ENCODE measurements at places on chromosomes 2 and 18. TPM values are rescaled to one million over a fixed set of nuclear protein-coding genes. Genes with fewer than 3 reads are reported as not detected.
A peak's percentile ranks its signal among the peaks of the same experiment; 100 is the strongest.

GRCh38 chr18:3773303-3773702 is 323.3 kb downstream of the TGIF1 start:
- no peaks in the 10 kb centered on the region for H3K4me1 ChIP-seq
- no peaks in the 10 kb centered on the region for H3K36me3 ChIP-seq
- H3K4me3 ChIP-seq, result no peak overlapping the region
- H3K27ac ChIP-seq, result no peak overlapping the region
- DNase-seq, result no peak

Gene AQP12B
- not detected for total RNA-seq

- H3K27me3 ChIP-seq, result no peaks in the 10 kb centered on the region
- no peak overlapping the region for H3K27ac ChIP-seq
- H3K4me1 ChIP-seq, result no peaks in the 10 kb centered on the region
- no peaks in the 10 kb centered on the region for H3K36me3 ChIP-seq
Observed at GRCh38 chr18:31574359-31574758, 17.3 kb upstream of the TTR start.

Gene NT5C1B
- not detected for total RNA-seq

GRCh38 chr2:52539026-52539970 is 1228.3 kb upstream of the CHAC2 start:
- no peaks in the 10 kb centered on the region for H3K4me1 ChIP-seq
- no peak overlapping the region for H3K4me3 ChIP-seq
- DNase-seq, result no peak
- no peak overlapping the region for H3K27ac ChIP-seq
- no peaks in the 10 kb centered on the region for H3K27me3 ChIP-seq
- H3K36me3 ChIP-seq, result no peaks in the 10 kb centered on the region

Gene CFAP65
- 0.04 TPM for total RNA-seq

Gene OST4
- 215 TPM for total RNA-seq

DNA sequence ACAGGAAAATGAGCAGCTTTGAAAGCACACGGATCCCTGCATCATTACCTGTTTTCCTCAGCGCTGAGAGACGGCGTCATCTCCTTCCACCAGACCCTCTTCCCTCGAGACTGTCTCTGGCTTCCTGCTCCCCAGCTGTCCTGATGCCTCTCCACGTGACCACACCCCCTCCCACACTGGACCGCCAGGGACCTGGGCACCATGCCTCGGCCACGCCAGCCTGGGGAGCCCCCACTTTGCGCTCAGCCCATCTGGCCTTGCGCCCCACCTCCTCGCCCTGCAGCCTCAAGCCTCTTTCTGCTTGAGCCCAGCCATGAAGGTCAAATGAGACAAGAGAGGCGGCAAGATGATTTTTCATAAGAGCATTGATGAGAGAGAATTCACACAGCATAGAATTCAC is 66.0 kb upstream of the ACKR3 start:
- no peak for DNase-seq
- peaks cover 4% of the 10 kb centered on the region for H3K27me3 ChIP-seq
- no peak overlapping the region for H3K27ac ChIP-seq
- peaks cover 7% of the 10 kb centered on the region for H3K4me1 ChIP-seq
- H3K4me3 ChIP-seq, result no peak overlapping the region

GRCh38 chr2:41741951-41742595 is 305.7 kb upstream of the PKDCC start:
- no peak overlapping the region for H3K4me3 ChIP-seq
- H3K36me3 ChIP-seq, result no peaks in the 10 kb centered on the region
- no peaks in the 10 kb centered on the region for H3K4me1 ChIP-seq

DNA sequence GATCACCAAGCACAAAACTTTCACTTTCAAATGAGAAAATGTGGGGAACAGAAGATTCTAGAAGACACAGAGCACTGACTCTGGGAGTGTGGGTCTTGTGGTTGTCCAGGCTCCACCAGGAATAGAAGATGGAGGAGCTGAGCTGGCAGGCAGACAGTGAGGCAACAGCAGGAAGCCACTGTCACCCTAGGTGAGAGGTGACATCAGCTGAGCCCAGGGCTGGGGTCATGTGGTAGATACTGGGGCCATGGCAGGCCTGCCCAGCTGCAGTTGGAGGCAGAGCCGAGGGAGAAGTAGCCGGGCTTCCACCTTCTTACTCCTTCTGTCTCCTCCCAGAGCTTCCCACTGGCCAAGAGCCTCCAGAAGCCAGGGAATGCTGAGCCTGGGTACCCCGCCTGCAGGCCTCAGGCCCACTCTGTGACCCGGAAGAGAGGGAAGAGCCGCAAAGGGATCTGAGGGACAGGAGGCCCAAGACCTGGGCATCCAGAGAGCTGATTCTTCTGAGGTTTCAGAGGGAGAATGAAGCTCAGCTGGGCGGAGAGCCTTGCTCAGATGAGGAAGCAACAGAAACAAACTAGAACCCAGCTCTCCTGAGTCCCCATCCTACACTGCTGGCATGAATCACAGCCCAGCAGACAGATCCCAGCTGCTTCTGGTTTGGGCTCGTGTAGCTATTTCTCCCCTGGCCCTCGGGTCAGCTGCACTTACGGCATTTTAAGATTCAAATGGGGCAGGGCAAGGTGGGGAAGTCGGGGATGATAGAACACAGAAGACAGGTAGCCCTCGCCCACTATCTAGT is 39.8 kb upstream of the ASAP2 start:
- no peak overlapping the region for H3K4me3 ChIP-seq
- H3K27ac ChIP-seq, result peak overlapping the region; percentile 77
- no peaks in the 10 kb centered on the region for H3K27me3 ChIP-seq

- no peak for DNase-seq
- H3K4me3 ChIP-seq, result no peak overlapping the region
- H3K36me3 ChIP-seq, result no peaks in the 10 kb centered on the region
- H3K4me1 ChIP-seq, result no peaks in the 10 kb centered on the region
- H3K27me3 ChIP-seq, result no peaks in the 10 kb centered on the region
Observed at GRCh38 chr2:206095536-206096332, 9.8 kb upstream of the INO80D start.

Gene HJURP
- total RNA-seq, result 0.52 TPM

Gene ANKRD30B
- total RNA-seq, result not detected

Gene CEBPZOS
- total RNA-seq, result 54.2 TPM

GRCh38 chr2:42757981-42758740 is 5.8 kb downstream of the OXER1 start:
- DNase-seq, result no peak
- no peak overlapping the region for H3K27ac ChIP-seq
- no peak overlapping the region for H3K4me3 ChIP-seq
- H3K4me1 ChIP-seq, result peaks cover 6% of the 10 kb centered on the region
- H3K36me3 ChIP-seq, result no peaks in the 10 kb centered on the region

- no peaks in the 10 kb centered on the region for H3K4me1 ChIP-seq
- no peak for DNase-seq
- no peak overlapping the region for H3K27ac ChIP-seq
- no peak overlapping the region for H3K4me3 ChIP-seq
- H3K36me3 ChIP-seq, result peaks cover 18% of the 10 kb centered on the region
Observed at GRCh38 chr2:215370112-215370965, 58.5 kb downstream of the ATIC start.

Gene UGT1A10
- not detected for total RNA-seq

DNA sequence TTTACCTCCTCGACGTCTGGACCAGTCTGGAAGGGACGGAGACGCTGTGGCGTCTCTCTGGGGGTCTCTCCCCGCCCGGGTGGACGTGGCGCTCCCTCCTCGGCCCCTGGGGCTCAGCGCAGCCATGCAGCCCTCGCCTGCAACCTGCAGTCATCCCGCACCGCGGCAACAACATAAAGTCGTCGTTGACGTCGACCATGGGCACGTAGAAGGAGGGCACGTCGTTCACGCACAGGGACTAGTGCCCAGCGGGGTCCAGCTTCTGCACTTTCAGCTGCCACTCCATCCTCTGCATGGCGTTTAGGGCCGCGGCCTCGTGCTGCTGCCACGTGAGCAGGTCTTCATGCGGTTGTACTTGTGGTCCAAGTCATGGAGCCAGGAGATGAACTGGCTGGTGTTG is 889.6 kb upstream of the LRRTM1 start:
- H3K4me1 ChIP-seq, result no peaks in the 10 kb centered on the region
- no peaks in the 10 kb centered on the region for H3K36me3 ChIP-seq
- H3K4me3 ChIP-seq, result no peak overlapping the region
- no peaks in the 10 kb centered on the region for H3K27me3 ChIP-seq
- DNase-seq, result peak; percentile 52

- DNase-seq, result no peak
- no peak overlapping the region for H3K27ac ChIP-seq
- H3K27me3 ChIP-seq, result no peaks in the 10 kb centered on the region
- H3K4me1 ChIP-seq, result no peaks in the 10 kb centered on the region
- no peaks in the 10 kb centered on the region for H3K36me3 ChIP-seq
- no peak overlapping the region for H3K4me3 ChIP-seq
Observed at GRCh38 chr2:166013878-166014277, 60.3 kb upstream of the TTC21B start.

Gene GPR45
- not detected for total RNA-seq

Gene NAPG
- 26.8 TPM for total RNA-seq

Gene MAL
- 12.7 TPM for total RNA-seq

Gene REG3A
- not detected for total RNA-seq

GRCh38 chr18:58776084-58776483 is 88.6 kb upstream of the ZNF532 start:
- H3K27me3 ChIP-seq, result no peaks in the 10 kb centered on the region
- no peaks in the 10 kb centered on the region for H3K36me3 ChIP-seq
- no peaks in the 10 kb centered on the region for H3K4me1 ChIP-seq
- no peak overlapping the region for H3K4me3 ChIP-seq
- H3K27ac ChIP-seq, result no peak overlapping the region

GRCh38 chr2:109098251-109098920 is 30.6 kb upstream of the SH3RF3 start:
- H3K4me1 ChIP-seq, result no peaks in the 10 kb centered on the region
- no peak overlapping the region for H3K4me3 ChIP-seq
- no peaks in the 10 kb centered on the region for H3K36me3 ChIP-seq
- no peak for DNase-seq

Gene GPR148
- total RNA-seq, result not detected

DNA sequence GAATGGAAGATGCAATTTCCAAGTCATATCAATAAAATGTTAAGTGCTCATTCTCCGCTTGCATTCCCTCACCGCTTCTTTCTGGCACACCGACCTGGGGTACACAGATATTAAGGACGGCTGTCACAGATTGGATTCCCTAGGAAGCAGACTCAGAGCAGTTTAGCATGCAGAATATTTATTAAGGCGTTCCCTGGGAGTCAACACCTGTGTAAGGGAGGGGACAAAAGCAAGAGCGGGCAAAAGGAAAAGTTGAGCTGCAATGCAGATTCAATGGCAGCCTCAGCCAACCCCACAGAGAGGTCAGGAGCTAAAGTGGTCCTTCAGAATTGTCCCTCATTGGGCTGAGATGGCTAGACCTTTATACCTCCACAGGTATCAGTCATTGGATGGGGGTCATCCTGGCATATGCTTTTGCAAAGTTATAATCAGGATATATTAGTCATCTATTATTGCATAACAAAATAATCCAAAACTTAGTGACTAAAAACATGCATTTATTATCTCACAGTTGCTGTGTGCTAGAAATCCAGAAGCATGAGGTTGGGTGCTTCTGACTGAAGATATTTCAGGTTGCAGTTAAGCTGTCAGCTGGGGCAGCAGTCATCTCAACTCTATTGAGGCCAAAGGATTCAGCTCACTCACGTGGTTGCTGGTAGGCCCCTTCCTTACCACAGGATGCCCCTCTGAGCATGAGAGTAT is 27.0 kb upstream of the INO80D start:
- H3K36me3 ChIP-seq, result peaks cover 7% of the 10 kb centered on the region
- H3K4me3 ChIP-seq, result no peak overlapping the region
- no peak for DNase-seq
- H3K4me1 ChIP-seq, result no peaks in the 10 kb centered on the region
- H3K27ac ChIP-seq, result no peak overlapping the region

- peaks cover 28% of the 10 kb centered on the region for H3K4me1 ChIP-seq
- H3K36me3 ChIP-seq, result peaks cover 11% of the 10 kb centered on the region
- peak overlapping the region; percentile 95 for H3K4me3 ChIP-seq
- no peak for DNase-seq
- peak overlapping the region; percentile 99 for H3K27ac ChIP-seq
Observed at GRCh38 chr2:28394997-28395333, 2.3 kb downstream of the FOSL2 start.

DNA sequence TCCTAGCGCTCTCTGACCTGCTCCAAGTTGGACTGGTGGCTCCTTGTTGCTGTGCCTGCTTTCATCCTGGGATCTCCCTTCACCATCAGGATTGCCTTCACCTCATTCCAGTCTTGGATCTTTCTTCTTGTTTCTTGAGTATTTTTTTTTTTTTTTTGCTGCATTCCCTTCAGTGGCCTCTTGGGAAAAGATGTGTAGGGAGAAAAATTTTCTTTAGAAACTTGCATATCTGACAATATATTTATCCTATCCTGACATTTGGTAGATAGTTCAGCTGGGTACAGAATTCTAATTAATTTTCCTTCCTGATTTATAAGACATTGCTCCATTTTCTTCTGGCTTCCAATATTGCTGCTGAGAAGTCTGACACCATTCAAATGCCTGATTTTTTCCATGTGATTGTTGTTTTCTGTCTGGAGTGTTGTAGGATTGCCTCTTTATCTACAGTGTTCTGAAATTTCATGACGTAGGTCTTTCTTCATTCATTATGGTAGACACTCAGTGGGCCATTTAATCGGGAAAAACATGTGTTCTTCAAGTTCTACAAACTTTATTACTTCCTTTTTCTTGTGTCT is 23.0 kb upstream of the IL1A start:
- peaks cover 12% of the 10 kb centered on the region for H3K4me1 ChIP-seq
- H3K27ac ChIP-seq, result no peak overlapping the region
- H3K36me3 ChIP-seq, result no peaks in the 10 kb centered on the region

Gene LAMA3
- total RNA-seq, result 3.6 TPM

DNA sequence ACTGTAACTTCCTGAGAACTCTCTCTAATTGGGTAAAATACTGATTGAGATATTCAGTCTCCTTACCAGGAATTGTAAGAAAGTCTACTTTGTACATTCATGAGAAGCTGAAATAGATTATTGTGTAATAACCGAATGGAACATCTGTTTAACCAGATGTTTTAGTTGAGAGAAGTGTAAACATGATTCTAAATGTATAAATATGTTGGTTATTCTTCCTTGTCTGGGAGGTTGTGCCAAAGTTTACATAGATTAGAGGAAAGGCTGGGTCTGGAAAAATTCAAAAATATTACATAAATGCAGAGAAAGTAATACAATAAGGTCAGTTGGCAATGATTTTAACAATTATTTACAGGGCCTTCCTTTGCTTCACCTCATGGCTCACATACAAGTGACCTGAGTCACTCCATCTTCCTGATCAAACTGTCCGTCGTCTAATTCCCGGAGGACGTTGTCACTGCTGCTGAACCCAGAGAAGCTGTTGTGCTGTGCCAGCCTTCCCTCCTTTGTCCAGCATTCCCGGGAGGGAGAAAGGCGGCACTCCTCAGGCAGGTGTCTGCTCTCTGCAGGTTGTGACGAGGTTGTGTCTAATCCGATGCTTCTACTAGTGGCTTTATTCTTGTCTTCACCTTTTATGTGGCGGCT is 55.9 kb downstream of the MOB4 start:
- H3K27ac ChIP-seq, result no peak overlapping the region
- H3K4me1 ChIP-seq, result no peaks in the 10 kb centered on the region
- DNase-seq, result no peak

DNA sequence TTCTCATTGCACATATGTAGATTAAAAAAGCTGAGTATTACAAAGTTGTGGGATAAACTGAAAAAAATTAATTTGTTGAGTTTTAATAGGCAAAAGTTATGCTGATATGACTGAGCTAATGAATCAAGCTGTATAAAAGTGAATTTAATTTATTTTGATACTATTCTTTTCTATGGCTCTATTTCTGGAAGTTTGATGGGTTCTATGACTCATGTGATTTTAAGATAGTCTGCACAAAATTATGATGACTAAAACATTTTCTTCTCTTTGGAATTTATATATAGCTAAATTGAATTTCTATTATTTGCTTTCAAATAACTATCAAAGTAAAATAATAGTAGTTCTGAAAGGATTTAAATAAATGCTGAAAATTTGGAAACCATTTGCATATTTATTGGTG is 71.0 kb upstream of the MMADHC start:
- no peak for DNase-seq
- no peak overlapping the region for H3K27ac ChIP-seq
- no peaks in the 10 kb centered on the region for H3K4me1 ChIP-seq
- no peaks in the 10 kb centered on the region for H3K27me3 ChIP-seq
- no peak overlapping the region for H3K4me3 ChIP-seq
